ENCODE measurements at places on chromosomes 6 and 20.

DNA sequence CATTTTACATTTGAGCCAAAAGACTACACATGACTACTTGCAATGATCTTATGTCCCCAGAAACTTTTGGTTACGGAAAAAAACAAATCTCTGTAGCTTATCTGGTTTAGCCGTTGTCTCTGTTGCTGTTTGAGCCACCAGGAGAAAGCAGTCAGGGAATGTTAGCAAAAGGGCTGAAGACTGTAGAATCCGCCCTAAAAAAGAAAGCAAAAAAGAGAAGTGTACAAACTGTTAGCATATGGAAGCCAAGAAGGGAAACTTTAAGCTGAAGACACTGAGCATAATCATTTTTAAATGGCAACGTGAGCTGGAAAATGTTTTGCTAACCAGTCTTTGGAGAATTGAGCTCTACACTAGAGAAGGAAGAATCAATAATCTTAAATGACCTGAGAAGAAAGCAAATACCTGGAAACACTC lies 69.9 kb upstream of the MYLIP start:
- no peak for DNase-seq

- DNase-seq = no peak
Observed at GRCh38 chr6:150981095-150981494, 115.6 kb downstream of the MTHFD1L start.

- DNase-seq = no peak
Observed at GRCh38 chr6:127791779-127792528, 108.9 kb downstream of the THEMIS start.

GRCh38 chr20:62642666-62643520 lies 590 bp downstream of the SLCO4A1 start:
- peak; percentile 38 for DNase-seq

GRCh38 chr20:9149796-9150195 lies 80.9 kb downstream of the PLCB4 start:
- no peak for DNase-seq

DNA sequence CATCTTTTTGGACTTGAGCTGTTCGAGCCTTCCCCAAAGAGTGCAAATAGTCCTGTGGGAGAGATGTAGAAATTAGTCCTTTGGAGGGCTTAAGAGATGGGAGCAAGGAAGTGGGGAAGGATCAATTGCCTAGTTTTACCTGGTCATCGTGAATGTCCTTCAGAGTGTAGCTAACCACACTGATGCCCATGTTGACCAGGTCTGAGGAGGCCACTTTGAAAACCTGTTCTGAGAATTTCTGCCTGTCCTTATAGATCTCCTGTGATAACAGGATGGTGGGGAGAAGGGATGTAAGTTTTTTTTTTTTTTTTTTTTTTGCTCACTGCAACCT lies 2.0 kb downstream of the FLOT1 start:
- DNase-seq = no peak

DNA sequence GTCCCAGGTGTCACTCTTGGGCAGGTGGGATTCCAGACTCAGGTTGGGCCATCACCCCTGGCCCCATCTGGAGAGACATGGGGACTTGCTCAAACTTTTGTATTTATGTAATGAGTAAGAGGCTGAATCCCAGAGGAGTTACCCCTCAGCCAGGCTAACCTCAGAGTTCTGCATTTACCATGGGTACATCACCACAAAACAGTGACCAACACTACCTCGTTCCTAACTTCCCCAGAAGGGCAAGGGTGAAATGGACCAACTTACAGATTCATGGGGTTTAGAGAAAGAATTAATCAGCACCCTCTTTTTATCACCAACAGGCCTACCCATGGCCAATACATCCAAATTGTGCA lies 259.9 kb upstream of the MARCKS start:
- DNase-seq = no peak

GRCh38 chr6:14660806-14661579 lies 543.4 kb downstream of the CD83 start:
- DNase-seq = no peak

DNA sequence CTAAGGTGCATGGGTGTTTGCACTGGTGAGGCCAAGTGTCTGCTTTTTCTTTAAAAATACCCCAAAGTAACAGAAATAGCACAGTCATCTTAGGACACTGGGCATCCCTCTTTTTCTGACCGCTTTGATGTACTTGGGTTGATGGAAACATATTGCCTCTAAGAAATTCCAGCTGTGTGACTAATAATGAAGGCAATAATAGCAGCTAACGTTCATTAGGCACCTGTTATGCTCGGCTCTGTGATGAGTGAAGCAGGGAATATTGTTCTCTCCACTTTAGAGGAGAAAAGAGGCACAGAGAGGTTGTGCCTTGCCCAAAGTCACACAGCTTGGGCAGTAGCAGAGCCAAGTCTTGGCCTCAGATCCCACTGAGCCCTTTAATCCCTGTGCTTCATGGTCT lies 100.7 kb downstream of the F13A1 start:
- DNase-seq = no peak

Data from NCI-H2081 (cell line).